ENCODE measurements at places on chromosomes 1 and 21.

DNA sequence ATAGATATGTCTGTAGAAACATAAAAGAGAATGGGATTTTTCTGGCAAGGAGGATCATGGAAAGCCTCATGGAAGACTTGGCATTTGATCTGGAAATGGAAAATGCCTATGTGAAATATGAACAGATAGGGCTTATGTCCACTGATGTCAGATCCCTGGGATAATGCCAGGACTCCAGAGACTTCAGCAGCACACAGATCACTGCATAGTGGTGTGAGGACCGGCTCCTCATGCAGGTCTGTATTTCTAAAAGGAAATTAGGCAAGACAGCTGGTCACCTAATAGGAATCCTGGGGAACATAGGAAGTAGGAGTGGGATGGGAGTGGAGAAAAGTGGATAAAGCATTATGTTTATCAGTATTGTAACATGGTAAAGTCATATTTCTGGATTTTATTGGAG, 56.8 kb upstream of the IPO9 start:
- DNase-seq = no peak

DNA sequence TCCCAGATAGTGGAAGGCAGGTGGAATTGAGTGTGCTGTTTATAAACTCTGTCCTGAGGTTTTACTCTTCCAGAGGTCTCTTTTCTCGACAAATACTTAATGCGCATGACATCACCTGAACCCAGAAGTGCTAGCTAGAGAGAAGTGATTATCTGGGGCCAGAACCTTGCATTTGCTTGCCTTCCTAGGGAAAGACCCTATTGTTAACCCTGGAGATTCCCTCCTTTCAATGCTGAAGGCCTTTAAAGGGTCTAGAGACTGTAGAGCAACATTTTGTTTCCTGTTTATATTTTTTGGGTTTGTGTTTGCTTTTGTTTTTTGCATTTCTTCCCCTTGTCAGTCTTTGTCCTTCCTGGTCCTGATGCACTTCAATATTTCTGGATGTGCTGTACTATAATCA, 36.2 kb downstream of the ATP2B4 start:
- DNase-seq = no peak

DNA sequence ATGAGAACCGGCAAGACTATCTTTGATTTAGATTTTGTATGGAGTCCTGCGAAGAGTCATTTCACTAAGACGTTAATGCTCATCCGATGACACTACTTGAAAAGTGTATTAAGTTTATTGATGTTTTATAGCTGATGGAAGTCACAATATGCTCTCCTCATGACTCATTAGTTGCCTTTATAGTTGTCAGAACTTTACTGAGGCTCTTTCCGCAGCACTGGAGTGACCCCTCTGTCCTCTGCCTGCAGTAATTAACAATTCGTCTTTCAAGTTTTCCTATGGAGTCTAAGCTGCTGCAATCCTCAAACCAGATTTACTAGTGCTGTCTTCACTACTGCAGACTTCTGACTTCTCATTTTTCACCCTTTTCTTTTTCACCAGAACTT, 853 bp downstream of the USP16 start:
- DNase-seq = no peak

- no peak for DNase-seq
These were observed 55.2 kb downstream of the TOMM20 start for GRCh38 chr1:235073331-235073967.
